ENCODE measurements at places on chromosomes 5 and 9. TPM values are rescaled to one million over a fixed set of nuclear protein-coding genes. Genes with fewer than 3 reads are reported as not detected.

DNA sequence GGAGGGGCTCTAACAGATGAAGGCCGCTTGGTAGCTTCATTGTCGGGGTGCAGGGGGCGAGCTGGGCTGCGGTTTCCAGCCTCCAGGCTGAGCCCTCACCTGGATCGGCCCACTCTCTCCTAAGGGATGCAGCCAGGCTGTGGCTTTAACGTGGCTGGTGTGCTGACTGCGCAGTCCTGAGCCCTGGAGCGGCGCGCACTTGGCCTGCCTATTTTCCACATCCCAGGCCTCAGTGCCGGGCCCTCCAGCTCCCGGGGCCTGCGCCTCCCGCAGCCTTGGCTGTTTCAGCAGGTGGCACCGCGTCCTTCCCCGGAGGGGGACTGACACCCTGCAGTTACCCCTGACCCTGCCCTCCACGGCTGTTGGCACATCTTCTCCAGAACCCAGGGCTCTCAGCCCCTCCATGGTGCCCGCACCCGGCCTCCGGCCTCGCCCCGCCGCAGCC lies 1.4 kb downstream of the RNU6ATAC start:
- no peak for DNase-seq

- DNase-seq: no peak
Measured at GRCh38 chr9:114462791-114463190, 42.5 kb downstream of the WHRN start.

CTNND2 gene
- 2.9 TPM for total RNA-seq

STKLD1 gene
- total RNA-seq: 3.7 TPM

TMC1 gene
- total RNA-seq: not detected

DNA sequence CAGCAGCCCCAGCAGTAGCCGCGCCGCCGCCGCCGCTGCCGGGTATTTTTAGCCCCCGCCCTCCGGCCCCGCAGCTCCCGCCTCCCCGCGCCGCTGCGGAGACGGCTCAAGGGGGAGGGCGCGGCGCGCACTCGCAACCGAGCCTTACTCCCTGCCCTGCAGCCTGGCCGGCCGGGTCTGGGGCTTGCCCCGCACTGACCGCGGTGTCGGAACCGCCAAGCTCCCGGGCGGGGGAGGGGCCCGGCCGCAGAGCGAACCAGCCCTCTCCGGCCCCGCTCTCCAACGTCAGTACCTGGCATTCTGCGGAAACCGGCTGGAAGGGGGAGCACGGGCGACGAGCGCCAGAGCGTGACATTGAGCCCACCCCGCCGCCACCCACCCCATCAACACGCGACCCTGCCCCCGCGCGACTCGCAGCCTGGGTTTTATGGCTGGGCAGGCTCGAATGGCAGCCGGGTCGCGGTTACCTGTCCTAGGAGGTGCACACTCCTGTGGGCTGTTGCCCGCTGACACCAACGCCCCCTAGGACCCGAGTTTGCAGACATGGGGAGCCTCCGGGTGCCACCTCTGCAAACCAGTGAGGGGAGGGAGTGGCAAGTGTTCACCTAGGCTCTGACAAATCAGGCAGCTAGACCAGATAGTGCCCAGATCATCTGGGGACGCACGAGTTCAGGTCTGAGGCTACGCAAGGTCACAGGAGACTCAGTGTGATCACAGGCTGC lies at the start of gene ACSL6:
Gene ACSL6, minus strand, starts transcription at position 37 of the 722 bp plus-strand sequence. CDS start 105 bp downstream, outside the sequence.
- DNase-seq: peak; percentile 83

GRCh38 chr5:150661086-150661485 lies at the start of gene MYOZ3:
MYOZ3 (plus strand) TSS chr5:150661251; CDS start chr5:150662942, 1,691 bp downstream.
- DNase-seq: no peak

- DNase-seq: no peak
Measured at GRCh38 chr5:96257904-96258303, 175.1 kb downstream of the PCSK1 start.

BTNL8 gene
- total RNA-seq: not detected

DNA sequence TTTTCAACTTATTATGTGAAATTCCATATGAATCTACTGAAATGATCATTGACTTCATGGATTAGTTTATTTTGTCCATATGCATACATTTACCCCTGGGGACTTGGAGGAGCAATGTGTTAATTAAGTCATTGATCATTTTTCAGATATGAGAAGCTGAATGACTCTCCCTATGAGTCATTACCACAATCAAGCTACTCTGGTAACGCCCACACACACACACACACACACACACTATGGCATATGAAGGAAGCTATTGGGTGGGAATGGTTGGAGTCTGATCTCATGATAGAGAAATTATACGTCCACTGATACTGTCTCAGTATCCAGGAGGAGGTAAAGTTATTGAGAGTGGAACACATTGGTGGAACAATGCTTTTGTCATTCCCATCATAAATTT lies 528.9 kb downstream of the AGTPBP1 start:
- DNase-seq: peak; percentile 26

- DNase-seq: no peak
Measured at GRCh38 chr5:124342027-124342471, 404.4 kb downstream of the ZNF608 start.

DNA sequence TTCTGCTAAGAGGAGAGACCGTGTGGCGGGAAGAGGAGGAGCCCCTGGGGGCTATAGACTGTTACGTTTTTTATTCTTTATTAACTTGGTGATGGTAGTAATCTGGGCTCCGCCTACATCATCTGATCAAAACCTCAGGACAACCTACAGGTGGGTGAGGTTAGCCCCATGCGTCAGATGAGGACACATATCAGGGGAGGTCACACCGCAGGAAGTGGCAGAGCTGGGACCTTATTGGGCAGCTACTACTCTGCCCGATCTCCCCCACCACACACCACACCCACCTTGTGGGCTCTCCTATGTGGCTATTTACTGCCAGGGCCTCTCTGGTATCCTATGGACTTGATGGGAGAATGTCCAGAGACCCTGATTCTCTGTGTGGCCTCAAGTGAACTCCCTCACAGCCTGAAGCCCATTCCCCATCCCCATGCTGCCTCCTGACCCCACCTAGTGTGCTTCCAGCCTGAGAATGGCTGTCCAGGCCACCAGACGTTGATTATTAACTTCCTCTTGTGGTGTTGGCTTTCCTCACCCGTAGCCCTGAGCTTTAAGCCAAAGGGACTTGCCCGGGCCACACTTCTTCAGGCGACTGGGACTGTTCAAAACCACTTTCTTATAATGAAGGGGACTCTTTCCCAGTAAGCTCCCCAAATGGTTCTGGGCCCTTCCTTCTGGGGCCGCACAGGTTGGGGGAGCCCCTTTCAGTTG lies 8.2 kb downstream of the UNC5A start:
- DNase-seq: no peak

DNA sequence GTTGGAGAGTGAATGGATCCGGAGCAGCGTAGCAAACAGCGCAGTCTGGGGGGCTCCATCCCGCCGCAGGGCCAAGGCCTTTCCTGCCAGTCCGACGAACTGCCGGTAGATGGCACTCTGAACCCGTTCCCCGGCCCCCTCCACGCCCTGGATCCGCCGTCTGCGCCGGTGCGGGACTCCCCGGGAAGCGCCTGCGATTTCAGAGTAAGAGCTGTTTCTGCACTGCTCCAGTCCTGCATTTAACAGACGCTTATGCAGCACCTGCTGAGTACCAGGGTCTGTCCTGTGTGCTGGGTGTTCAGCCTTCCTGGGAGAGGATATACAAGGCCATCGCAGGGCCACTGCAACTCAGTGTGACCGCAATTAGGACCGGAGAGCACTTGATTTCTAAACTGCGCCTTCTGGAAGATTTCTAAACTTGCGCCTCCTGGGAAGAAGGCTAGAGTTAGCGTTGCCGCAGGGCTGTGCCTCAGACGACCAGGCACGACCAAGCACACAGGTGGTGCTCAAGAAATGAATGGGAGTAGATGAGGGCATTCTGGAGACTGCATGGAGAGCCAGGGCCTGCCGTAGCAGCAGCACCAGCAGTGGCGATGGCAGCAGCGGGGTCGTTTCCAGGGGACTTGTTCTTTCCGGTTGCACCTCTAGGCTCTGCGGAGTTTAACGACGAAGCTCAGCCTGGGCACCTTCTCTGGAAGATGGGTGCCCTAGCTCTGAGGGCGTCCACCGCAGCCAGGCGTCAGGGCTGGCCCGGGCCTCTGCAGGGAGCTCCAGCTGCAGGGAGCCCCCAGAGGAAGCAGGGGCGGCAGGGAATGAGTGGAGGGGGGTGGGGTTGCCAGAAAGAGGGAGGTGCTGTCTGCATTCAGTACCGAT lies 14.3 kb upstream of the TIFAB start:
- peak; percentile 95 for DNase-seq

PCDHA11 gene
- total RNA-seq: 0.17 TPM

DNA sequence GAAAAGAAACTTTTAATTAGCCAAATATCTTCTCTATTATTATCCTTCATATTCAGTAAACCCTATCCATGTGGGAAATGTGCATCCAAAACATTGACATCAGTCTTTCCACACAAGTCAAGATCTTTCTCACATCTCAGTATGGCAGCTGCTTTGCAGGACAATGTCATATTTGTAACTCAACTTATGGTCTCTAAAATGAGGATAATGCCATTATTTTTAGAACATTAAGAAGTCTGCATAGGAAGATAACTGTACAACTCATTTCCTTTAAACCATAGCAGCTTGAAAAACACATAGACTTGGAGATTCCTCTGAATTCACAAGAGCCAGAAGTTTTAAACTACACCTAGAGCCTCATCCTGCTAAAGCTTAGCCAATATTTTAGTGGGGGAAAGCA lies 43.7 kb downstream of the MCTP1 start:
- DNase-seq: no peak

- no peak for DNase-seq
Measured at GRCh38 chr5:147869112-147869511, 9.4 kb upstream of the SCGB3A2 start.

DNA sequence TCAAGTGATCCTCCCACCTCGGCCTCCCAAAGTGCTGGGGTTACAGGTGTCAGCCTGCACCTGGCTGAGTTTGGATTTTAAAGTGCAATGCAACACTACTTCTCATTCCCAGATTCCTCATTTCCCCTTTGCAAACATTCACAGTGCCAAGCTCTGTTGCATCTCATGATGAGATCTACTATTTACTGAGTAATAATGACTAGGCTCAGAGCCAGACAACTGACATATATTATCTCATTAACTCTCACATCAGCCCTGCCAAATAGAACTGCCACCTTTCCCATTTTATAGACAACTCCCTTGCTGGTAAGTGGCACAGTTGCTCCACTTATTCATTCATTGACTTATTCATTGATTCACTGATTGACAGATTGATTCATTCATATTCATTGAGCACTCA lies 7.0 kb downstream of the PDE6A start:
- no peak for DNase-seq

- DNase-seq: no peak
Measured at GRCh38 chr5:167528651-167529050, 762.8 kb upstream of the WWC1 start.

GRCh38 chr9:125705893-125706292 lies 1.1 kb downstream of the MAPKAP1 start:
- no peak for DNase-seq

MYOT gene
- 0.08 TPM for total RNA-seq

DNA sequence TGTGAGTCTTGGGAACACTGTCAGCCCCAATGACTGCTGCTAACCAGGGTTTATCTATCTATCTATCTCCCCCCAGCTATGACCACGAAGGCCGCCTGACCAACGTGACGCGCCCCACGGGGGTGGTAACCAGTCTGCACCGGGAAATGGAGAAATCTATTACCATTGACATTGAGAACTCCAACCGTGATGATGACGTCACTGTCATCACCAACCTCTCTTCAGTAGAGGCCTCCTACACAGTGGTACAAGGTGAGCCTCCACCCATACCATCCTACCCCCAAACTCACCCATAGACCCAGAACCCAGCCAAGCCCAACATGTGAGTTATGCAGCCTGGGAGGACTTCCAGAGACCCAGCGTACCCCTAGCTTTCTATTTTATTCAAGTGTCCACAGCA lies 65.4 kb upstream of the WWC1 start:
- no peak for DNase-seq

- DNase-seq: no peak
Measured at GRCh38 chr5:50435168-50435567, 5.9 kb downstream of the EMB start.

DNA sequence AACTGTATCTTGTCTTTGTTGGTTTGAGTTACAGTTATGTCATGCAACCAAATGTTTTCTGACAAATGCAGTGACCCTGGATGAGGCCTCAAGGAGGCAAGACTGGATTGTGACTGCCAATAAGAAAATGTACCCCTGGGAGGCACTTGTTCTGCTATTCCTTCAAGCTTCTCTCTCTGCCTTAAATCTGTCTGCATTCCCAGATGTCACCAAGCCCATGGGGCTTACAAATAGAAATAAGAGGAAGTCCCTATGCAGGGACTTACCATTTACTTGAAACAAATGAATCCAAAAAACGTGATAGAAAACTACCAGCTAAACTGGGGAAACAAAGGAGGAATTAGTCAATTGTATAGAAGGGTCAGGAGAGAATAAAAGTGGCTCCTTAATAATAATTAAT lies 8.2 kb upstream of the PARP8 start:
- no peak for DNase-seq

CCL19 gene
- not detected for total RNA-seq

GRCh38 chr9:91994422-91994821 lies 44.4 kb upstream of the ROR2 start:
- DNase-seq: no peak

SV2C gene
- total RNA-seq: 0.04 TPM

- no peak for DNase-seq
Measured at GRCh38 chr9:89951675-89952074, 346.9 kb downstream of the GADD45G start.

PKD2L2 gene
- total RNA-seq: not detected

SPATA31C2 gene
- not detected for total RNA-seq

DNA sequence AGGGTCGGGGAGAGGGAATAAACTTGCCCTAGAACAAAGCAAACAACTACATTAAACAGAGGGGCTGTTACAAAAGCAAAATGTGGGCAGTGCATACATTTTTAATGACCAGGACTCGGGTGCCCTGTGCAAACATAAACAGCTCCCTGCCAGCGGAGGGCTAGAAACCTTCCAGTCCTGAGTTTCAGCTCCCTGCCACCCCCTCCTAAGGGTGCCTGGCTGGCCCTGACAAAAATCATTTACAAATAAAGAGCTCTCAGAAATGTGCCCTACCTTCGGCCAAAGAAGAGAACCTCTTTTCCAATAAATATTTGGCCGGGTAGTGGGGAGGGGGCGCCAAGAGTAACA lies 29.5 kb downstream of the FOXD1 start:
- DNase-seq: no peak

DNA sequence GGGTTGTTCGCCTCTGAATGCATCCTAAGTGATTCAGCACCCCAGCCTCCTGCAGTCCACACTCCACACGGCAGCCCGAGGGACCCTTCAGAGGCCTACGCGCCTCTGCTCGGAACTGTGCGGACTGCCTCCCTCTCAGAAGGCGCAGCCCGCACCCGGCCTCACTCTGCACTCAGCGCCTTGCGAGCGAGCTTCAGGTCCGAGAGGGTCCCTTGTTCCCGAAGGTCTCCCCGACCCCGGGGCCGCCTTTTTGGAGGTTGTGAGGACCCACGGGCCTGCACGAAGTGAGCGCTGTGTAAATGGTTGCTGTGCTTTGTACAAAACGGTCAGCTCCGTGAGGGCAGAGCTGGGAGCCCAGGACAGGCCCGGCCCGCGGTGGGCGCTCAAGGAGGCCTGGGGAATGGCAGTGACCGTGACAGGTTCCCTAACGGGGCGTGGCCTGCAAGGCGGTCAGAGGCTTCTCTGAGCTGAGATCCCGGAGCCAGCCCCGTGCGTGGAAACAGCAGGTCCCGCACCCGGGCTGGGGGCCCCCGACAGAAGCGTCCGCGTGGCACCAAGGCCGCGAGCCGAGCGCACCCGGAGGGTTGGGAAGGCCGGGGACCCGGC lies 698 bp upstream of the CACNA1B start:
- DNase-seq: peak; percentile 79

GRCh38 chr5:59832577-59833301 lies 60.8 kb downstream of the PDE4D start:
- no peak for DNase-seq
